NCI-H2227 treated with DMSO at 0.1 percent for 48 hours (cell line): ENCODE measurements at places on chromosomes 11 and 22.

DNA sequence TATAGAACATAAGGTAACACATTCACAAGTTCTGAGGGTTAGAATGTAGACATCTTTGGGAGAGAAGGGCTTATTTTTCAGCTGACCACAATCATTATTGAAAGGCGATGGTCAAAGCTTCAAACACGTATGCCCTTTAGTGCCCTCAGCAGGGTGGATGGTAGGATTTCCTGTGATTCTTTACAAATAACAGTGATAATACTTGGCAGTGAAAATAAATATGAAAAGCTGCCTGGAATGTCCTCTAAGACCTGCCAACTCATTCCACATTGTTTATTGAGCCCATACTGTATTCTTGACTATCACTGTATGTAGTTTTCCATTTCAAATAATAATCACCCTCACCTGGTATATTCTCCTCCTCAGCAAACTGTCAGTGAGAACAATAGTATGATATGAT lies 13.7 kb upstream of the MPEG1 start:
- no peak for DNase-seq

DNA sequence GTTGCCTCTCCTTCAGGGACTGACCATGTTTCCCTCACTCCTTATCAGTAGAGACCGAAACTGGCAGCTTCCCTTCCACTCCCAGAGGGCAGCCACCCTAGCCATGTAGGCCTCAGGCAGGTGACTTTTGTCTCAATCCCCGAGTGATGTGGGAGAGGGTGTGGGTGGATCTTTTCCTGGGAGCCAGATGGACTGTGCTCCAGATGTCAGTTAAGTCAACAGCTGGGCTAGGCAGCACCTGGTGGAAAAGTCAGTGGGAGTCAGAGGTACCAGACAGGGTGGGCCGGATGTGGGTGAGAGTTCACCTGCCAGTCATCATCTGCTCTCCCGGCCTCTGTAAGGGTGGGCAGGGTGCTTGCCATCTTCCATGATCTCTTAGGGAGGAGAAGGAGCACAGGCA lies 1.9 kb downstream of the BANF1 start:
- DNase-seq: no peak

- no peak for DNase-seq
These were observed 3.9 kb upstream of the PTS start for GRCh38 chr11:112222303-112222702.

DNA sequence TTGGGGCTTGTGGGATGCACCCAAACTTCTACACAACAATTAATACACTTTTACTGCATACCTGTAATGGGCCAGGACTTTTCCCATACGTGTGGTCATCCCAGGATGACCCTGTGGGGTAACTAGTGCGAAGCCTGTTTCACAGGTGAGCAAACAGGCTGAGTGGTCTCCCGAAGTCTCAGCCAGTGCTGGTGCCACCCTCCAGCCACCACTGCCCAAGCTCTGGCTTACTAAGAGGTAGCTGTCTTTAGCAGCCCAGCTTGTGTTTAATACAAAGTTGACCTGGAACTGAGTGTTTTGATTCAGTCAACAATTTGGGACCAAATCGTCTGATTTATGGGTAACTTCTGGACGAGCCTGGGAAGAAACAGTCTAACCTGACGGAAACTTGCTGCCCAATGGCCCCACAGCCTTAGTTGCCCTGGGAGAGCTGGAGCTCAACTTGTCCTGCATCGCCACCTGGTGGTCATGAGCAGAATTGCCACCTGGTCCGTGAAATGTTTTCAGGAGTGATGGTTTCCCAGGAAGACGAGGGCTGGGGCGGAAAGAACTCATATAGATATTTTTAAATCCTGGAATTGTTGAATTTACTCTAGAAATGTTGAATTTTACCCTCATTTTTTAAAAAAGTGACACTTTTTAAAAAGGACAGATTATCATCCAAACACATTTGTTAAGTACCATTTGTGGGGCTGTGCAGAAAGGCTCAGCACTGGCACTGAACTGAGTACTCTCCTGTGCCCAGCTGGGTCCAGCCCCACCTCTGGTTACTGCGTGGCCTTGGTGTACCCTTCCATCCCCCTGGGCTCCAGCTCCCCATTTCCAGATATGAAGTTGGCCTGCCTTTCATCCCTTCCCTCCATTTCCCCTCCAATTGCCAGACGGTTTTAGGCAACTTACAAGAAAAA lies 95.5 kb upstream of the PARVA start:
- peak; percentile 69 for DNase-seq

DNA sequence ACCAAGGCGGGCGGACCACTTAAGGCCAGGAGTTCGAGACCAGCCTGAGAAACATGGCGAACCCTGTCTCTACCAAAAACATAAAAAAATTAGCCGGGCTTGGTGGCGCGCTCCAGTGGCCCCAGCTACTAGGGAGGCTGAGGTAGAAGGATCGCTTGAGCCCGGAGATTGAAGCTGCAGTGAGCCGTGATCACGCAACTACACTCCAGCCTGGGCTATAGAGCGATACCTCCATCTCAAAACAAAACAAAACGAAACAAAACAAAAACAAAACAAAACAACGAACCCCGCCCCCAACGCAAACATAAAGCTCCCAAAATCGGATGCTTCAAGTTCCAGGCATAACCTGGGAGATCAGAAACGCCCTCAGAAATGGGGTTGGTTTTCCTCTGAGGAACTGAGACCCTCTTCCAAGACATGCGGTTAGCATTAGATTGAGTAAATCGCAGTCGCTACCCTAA lies 564 bp downstream of the LRRC51 start:
- DNase-seq: no peak

DNA sequence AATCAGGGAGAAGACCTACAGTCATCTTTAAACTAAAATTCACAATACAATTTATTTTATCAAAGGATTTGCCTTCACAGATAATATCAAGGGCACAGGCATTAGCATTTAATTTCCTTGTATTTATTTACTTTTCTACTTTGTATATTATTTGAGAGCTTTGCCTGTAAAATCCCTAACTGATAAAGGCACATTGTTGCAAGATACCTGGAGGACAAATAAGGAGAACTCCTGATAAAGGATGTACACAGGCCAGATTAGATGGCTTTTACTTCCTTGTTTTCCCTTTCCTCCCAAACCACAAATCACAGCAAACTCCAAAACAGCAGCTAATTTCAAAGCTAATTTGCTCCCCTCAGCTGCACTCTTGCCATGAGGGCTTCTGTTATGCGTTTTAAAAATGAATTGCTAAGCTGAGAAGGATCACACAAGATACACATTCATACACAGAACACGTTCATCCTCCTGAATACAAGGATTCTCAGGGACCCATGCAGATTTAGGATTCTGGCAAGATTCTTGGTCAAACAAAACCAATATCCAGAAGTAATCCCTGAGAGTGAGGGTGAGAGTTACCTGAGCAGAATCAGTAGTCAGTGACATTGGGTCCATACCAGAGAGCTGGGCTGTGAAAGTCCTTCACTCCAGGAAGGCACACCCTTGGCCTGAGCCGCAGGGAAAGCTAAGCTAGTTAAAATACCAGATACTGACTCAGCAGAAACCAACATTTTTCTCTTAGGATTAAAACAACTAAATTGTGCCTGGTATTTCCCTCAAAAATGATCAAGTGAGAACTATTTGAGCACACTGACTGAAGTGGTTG lies 100.3 kb upstream of the CLPB start:
- DNase-seq: no peak

GRCh38 chr11:26478710-26479109 lies 93.4 kb downstream of the MUC15 start:
- no peak for DNase-seq

DNA sequence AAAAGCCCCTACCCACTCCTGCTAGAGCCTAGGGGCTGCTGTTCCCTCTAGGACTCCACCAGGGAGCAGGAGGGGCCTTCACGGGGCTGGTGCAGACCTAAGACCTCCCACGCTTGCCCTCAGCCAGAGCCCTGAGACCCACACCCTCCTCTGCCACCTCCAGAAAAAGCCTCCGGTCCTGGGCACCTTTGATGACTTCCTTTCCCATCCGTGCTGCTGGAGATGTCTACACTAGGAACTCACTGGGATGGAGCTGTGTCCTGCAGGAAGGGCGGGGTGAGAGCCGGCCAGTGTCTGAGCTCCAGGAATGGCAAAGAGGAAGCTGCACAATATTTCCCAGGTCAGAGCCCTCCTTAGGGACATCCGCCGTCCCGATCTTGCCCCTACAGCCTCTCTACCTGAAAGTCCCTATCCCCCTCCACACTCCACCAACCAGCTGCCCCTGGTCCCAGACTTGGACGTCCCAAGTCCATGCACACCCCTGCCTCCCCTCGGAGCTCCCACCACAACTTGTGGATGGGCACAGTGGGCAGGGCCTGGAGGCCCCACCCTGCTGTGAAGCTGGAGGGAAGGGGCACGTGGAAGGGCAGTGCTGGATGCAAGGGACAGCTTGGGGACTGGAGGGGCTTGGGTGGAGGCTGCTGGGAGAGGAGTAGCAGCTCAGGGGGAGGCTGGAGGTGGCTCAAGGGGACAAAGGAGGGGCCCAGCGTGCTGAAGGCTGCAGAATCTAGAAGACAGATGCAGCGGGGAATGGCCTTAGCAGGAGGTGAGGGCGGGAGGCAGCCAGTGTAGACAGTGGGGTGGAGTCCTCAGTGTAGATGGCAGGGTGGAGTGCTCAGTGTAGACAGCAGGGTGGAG lies 13.5 kb upstream of the LRP5 start:
- DNase-seq: no peak

GRCh38 chr11:27427183-27427980 lies 45.2 kb downstream of the LGR4 start:
- DNase-seq: no peak

GRCh38 chr11:104105155-104105554 lies 58.8 kb downstream of the PDGFD start:
- DNase-seq: no peak

- no peak for DNase-seq
These were observed 104.3 kb downstream of the GAB2 start for GRCh38 chr11:78313181-78313795.

- DNase-seq: no peak
These were observed 33.0 kb upstream of the TEAD1 start for GRCh38 chr11:12640926-12641849.

GRCh38 chr11:70745941-70746340 lies 347.6 kb downstream of the CTTN start:
- DNase-seq: no peak

DNA sequence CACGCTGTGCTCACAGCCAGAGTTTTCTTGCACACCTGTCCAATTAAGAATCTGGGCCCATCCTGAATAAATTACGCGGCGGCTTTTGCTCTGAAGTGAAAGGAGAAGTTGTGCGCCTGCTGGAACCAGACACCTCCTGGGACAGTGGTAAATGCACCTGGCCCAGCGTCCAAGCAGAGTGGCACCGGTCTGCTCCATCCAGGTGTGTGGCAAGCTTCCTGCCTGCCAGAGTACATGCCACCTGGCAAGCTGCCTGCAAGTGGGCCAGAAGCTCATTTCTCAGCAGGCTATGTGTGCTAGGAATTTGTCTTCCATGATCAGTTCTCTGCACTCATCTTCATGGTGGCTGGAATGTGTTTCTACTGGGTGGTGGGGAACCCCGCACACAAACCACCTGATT lies 660.6 kb downstream of the ETS1 start:
- no peak for DNase-seq

DNA sequence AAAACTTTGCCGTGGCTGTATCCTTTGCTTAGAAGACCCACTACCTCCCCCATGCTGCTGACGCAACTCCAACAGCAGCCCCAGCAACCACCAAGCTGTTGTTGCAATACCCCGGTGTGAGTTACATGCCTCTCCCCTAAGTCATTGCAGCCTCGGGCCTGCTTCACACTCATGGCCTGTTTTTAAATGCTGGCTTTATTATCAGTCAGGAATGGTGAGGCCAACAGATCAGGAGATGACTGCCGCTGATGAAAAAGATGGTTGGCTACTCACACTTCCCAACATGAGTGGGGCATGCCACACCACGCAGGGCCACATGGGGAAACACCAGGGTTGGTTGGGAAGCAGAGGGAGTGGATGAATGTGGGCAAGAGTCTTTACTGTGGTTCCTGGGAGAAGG lies 171.5 kb upstream of the SYT13 start:
- DNase-seq: no peak

DNA sequence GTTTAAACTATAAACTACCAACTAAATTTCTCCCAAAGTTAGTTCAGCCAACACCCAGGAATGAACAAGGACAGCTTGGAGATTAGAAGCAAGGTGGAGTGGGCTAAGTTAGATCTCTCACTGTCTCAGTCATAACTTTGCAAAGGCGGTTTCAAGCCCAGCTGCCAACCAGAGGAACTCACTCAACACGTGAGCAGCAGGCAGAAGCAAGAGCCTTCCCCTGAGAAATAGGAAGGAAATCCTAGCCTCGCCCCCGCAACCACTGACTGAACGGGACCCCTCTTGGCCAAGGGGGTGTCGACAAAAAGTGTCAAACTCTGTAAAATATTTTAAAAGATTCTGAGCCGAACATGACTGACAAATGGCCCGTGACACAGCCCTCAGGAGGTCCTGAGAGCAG lies 4.4 kb upstream of the KRTAP5-9 start:
- no peak for DNase-seq

DNA sequence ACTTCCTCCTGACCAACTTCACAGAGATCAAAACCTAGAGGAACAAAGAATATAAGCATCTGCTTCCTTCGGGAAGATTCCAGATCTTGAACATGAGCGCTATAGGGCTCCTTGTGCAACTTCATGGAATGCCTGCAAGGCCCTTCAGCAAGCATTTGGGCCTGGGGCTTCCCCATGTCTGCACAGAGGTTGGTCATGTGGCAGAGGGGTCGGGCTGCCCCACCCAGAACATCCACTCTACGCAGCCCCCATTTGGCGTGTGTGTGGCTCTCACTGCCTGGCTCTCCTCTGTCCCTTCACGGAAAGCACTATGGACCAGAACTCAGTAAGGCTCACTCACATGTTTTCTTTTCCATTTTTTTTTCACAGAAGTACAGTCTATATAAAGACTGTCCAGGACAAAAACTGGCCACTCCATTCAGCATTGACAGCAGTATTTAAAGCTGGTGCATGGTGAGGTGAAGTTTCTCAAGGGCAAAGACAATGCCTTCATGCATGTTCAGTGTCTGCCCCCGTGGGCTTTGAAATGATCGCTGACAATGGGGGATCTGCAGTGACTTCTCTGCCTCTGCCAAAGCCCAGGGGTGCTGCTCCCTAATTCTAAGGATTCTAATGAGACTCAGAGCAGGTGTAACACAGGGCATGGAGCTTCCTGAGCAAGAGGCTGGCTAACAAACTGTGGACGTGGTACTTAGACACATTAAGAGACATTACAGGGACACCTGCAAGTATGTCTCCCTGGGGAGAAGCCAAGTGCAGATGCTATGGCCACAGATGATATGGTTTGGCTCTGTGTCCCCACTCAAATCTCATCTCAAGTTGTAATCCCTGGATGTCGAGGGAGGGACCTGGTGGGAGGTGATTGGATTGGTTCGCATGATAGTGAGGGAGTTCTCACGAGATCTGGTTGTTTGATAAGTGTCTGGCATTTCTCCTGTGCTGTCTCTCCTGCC lies 66.5 kb upstream of the PITPNB start:
- no peak for DNase-seq

DNA sequence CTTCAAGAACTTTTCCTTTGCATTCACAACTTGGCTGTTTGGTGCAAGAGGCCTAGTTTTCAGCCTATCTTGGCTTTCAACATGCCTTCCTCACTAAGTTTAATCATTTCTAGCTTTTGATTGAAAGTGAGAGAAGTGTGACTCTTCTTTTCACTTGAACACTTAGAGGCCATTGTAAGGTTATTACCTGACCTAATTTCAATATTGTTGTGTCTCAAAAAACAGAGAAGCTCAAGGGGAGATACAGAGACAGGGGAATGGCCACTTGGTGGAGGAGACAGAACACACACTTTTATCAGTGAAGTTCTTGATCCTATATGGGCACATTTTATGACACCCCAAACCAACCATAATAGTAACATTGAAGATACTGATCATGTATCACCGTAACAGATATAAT lies 532.3 kb downstream of the DLG2 start:
- no peak for DNase-seq

- no peak for DNase-seq
These were observed 3.7 kb downstream of the SHANK2 start for GRCh38 chr11:71248656-71249055.
